ENCODE measurements at places on chromosomes 5 and 9.

DNA sequence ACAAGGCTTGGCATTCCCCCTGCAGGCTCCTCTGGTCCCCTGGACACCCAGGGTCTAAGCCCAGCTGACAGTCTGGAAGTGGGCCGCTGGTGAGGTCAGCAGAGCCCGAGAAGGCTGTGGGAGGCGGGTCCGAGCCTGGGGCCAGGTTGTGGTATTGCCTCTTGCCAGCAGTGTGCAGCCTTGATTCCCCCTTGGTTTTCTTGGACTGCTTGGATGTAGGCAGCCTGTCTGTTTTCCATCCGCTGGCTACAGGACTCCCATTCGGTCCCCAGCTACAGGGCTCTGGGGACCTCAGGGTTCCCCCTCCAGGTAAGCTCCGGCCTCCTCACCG, 1.6 kb downstream of the AIF1L start:
- no peak for DNase-seq

DNA sequence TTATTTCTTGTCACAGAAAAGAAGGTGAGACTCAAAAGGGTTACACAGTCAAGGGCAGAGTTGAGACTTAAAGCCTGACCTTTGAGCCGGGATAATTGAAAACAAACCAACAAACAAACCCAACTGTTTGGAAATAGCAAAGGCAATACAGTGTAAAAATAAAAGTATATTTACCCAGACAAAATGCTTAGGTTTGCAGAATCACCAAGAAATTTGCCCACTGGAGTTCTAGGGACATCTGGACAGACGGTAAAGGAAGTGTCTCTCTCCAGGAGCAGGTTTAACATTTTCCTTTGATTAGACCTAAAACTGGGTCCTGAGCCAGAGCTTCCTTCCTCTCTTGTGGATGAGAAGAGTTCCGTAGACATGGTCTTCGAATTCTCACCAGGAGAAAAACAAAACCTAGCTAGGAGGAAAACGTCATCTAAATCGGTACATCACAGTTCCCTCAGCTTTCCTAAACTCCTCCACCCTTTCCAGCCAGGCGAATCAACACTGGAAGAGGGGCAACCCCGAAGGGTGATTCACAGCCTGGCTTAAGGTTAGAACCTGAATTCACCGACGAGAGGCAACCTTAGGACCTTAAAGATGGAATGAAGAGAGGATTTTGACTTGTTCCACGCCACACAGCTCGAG, 673 bp downstream of the CDC25C start:
- no peak for DNase-seq

- DNase-seq = no peak
Observed at GRCh38 chr5:39219437-39219836, at the start of gene FYB1. Gene FYB1 (minus strand): TSS chr5:39219563. CDS start chr5:39202960, 16,603 bp downstream.

DNA sequence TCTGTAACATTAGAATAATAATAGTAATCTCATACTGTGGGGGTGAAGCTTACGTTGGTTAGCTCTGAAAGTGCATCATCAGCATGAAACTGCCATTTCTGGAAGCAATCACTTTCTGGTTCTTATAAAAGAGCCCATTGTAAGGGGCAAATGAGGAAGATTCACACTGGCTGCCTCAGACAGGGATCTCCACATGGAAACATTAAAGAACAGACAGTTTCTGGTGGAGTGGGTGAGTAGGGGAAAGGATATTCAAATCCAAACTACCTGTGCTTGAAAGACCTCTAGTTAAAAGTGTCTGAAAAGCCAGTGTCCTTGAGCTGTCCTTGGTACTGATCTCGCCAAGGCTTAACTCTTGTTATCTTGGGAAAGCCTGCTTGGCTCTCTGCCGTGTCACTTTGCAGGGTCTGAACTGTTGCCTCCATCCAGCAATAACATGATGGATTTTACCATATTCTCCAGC, 19.1 kb upstream of the SLC31A2 start:
- no peak for DNase-seq

DNA sequence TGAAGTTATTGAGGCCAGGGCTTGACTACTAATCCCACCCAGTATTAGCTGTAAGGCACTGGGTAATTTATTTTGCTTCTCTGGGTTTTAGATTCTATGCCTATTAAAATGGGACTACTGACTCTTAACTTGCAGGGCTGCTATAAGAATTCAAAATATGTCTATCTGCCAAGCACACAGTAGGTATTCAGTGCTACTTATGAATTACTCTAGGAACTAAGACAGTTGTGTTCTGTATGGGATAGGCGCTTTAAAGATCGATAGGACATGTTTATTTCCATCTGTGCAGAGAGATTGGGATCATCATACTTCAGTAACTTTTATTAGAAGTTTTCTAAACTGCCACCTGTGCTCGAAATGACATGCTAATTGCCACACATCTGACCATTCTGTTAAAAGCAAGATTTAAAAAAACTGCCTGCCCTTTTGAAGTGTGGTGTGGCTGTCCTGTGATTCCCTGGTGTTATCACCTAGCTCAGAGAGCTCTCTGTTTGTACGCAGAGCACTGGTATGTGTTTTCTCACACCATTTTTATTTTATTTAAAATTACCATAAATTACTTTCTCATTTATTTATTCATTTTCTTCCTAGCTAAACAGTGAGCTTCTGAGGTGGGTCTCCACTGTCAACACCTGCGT, 58.7 kb downstream of the FYB1 start:
- no peak for DNase-seq

DNA sequence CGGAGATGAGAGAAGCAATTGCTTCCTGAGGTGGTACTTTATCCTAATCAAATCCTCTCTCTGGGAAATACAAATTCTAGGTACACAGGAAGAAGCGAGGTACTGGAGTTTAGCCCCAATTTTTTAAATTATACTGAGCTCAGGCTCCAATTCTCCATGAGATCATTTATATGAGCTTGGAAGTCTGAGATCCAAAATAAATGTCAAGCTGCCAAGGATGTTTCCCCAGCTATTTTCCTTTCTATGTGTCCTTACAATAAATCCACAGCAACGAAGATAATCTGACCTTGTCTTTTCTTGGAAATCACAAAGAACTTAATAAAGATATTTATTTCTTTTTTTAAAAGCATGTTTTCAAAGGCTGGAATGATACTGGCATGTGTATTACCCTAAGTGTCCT, 597.3 kb downstream of the GABRG2 start:
- no peak for DNase-seq

DNA sequence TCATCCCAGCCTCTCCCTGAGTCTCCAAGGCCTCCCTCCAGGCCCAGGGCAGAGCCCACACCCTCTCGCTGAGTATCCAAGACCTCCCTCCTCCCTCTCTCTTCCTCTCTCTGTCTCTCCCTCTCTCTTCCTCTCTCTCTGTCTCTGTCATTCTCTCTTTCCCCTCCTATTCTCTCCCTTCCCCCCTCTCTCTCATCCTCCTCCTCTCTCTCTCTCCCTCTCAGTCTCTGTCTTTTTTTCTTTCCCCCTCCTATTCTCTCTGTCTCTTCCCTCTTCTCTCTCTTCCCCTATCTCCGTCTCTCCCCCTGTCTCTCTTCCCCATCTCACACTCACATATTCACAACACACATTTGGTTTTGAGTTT, 8.1 kb downstream of the SLC6A19 start:
- no peak for DNase-seq

DNA sequence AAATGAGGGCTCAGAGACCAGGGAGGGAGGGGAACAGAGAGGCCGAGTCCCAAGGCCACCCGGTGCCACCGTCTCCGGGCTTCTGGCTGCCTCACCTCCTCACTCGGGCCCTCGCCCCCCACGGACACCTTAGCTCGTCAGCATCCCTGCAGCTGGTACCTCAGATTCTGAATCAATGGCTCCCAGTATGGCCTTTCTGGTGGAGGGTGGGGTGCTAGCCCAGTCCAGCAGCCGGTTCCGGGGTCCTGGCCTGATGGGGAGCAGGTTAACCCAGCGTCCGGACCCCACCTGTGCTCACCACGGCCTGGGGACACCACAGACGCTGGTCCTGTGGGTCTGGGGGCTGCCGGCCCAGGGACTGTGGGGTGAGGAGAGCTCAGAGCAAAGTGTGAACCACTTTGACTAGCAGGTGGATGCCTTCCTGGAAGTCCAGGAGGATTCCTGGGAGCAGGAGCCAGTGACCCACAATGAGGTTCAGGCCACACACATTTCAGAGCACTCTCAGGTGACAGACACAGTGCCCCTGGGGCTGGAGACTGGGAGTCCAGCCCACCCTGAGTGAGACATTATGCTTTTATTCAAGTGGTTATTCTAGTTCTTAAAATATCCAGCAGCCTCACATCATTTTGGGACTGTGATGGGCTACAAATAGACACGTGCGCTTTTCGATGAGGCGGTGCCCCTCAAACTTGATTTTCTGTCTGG, 53.3 kb downstream of the AHRR start:
- DNase-seq = no peak

- DNase-seq = no peak
Observed at GRCh38 chr9:15606643-15607472, 54.0 kb downstream of the CCDC171 start.

GRCh38 chr5:4042311-4042710, 446.7 kb downstream of the IRX1 start:
- DNase-seq = no peak

DNA sequence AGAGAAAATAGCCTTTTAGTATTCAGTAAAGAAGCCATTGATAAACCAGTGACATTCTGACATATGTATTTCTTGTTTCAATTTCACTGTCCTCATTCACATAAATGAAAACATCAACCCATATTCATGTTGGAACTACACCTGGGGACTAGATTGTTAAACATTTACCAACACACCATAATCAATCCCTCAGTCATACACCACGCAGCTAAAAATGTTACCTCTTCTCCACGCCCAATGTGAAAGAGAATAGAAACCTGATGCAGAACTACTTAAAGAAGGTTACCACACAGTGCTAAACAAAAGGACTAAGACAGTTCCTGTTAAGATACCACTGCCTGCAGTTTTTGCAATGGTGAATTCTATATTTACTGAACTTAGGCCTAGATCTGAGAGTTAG, 518.9 kb downstream of the PRELID2 start:
- DNase-seq = no peak

GRCh38 chr5:157984611-157985010, 125.7 kb upstream of the CLINT1 start:
- DNase-seq = no peak

DNA sequence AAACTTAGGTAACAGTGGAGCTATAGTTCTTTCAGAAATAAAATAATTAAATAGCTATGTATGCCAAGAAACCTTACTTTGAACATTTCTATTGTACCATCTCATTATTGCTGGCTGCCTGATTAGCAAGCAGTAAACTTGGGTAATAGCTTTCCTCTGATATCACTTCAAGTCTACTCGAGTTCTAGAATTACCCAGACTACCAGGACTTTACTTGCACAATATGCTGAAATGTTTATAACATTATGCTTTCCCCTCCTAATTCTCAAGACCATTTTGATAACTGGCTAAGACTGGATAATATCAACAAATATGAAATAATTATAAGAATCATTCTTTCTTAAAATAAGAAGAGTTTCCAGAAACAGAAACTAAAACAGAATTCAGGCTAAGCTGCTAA, 512.6 kb downstream of the RAB3C start:
- DNase-seq = no peak

DNA sequence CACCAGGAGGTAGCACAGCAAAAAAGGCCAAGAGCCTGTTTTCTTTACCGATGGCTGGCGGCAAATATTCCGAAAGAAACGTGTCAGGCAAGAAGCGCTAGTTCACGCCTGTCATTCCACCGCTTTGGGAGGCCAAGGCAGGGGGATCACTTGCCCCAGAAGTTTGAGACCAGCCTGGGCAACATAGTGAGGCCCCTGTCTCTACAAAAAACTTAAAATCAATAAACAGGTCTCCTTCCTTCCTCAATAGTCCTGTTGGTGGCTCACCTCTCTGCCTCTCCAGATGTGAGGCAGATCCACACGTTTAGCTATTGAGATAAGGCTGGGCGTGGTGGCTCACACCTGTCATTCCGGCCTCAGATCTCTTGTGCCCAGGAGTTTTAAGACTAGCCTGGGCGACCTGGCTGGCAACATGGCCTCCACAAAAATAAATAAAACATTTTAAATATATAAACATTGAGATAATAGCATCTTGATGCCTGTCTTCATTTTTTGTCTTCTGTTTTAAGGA, 1.3 kb upstream of the TMEM250 start:
- DNase-seq = no peak

DNA sequence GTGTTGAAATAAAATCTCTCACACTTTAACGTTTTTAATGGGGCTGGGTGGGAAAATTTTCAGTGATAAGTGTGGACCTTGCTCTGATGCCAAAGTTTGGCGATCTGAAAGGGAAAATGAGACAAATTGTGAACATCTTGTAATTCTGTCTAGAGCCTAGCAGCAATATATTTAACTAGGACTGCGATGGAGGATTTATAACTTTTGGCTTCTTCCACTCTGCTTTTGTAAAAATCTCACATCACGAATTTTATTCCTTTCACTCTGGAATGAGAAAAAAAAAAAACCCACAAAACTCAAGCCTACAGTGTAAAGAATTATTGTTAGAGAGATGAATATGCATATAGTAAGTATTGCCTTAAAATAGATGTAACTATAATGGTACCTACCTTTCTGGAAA, 19.9 kb downstream of the CCNH start:
- DNase-seq = no peak

- no peak for DNase-seq
Observed at GRCh38 chr5:90119531-90119971, 290.0 kb downstream of the CETN3 start.

DNA sequence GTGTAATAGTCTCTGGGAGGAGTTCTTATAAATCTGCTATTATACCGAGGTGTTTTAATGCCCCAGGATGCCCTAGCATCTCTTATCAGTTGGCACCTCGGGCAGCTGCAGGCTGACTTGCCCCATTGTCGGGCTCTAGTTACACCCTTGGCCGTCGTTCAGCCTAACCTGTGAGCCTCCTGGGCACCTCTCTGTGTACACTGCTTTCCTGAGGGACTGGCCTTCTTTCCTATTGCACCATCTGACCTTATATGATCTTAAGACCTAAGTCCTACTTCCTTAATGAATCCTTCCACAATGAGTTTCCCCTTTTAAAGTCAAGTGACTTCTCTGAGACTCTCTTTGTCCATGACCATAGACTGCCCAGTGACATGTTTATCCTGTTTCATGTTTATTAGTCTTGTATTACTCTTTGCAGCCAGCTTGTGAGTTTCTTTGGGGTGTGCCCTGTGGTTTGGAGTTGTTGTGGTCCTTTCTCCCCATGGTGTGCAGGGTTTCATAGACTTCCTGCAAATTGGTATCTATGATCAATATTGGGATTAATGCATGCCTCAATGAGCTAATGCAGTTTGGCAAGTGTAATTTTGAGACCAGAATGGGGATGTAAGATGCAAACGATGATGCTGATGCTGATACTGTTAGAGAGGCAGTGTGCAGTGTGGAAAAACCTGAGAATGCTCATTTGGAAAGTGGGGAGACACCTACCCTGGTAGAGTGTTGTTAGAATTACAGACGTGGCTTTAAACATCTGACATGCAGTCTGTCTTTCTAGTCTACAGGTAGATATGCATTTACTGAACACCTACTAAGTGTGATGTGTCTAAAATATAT, 4.9 kb downstream of the DAPK1 start:
- DNase-seq = no peak

All from NCI-H1417 treated with DMSO at 0.1 percent for 48 hours (cell line).